ENCODE measurements at places on chromosomes 7 and 10.
A peak's percentile ranks its signal among the peaks of the same experiment; 100 is the strongest.

GRCh38 chr7:47956220-47956619 is 8.0 kb upstream of the PKD1L1 start:
- no peak for DNase-seq

DNA sequence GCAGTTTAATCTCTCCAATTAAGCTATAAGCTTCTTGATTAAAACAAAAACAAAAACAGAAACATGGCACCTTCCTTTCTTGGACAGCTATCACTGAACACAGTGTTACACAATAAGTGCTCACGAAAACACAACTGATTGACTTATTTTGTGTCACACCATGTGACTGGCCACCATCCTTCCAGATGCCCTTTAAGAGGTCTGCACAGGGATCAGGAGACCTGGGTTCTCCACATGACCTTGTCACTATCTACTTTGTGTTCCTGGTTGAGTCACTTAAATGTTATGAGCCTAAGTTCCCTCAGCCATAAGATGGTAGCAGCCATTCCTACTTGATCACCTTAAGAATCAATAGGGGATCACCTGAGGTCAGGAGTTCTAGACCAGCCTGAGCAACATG is 120.1 kb downstream of the HIPK2 start:
- DNase-seq = no peak

- DNase-seq = no peak
These were observed 162.5 kb downstream of the LRMDA start for GRCh38 chr10:75593692-75594556.

DNA sequence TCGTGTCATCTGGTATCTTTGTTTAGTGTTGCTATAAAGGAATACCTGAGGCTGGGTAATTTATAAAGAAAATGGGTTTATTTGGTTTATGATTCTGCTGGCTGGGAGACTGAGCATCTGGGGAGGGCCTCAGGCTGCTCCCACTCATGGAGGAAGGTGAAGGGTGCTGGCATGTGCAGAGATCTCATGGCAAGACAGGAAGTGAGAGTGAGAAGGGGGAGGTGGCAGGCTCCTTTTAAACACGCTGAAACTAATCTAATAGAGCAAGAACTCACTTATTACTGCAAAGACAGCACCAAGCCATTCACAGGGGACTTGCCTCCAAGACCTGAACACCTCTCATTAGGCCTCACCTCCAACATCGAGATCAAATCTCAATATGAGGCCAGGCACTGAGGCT is 11.3 kb downstream of the OIT3 start:
- no peak for DNase-seq

DNA sequence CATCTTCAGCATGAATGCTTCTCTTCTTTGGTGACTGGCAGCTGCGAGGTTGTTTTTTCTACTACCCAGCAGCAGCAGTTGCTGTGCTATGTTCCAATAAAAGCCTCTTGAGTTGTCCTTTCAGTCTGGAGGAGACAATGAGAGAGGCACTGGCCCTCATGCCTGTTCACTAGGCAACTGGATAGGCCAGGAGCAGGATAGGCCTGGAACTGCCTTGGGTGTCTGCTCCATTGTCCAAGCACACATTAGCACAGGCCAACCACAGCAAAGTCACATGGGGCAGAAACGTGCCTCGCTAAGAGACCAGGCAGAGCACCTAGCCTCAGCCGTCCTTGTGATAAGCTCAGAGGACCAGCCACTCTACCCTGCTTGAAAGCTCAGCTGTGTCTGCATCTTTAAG is 76.9 kb upstream of the PDCD4 start:
- DNase-seq = no peak

DNA sequence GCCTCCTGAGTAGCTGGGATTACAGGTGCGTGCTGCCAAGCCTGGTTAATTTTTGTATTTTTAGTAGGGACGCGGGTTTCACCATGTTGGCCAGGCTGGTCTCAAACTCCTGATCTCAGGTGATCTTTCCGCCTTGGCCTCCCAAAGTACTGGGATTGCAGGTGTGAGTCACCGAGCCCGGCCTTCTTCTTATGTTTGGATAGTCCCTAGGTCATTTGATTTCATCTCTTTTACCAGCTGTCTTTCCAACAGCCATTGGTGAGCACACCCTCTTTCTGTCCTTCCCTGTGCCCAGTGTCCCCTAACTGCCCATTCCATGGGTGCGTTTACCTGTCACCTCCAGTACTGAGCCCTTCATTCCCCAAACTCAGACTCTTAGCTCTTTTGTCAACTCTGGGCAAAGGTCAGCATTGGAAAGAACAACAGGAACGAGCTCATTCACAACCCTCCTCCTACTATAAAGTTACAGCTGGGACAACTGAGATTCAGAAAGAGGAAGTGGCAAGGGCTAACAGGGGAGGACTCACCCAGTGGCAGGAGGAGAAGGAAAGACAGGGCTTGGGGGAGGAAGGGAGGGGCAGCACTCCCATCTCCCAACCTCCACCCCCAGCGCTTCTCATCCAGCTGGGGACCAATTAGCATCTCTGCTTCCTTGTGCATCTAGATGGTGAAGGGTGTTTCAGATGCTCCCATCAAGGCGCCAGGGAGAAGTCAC is 5.6 kb downstream of the SSC4D start:
- DNase-seq = no peak

DNA sequence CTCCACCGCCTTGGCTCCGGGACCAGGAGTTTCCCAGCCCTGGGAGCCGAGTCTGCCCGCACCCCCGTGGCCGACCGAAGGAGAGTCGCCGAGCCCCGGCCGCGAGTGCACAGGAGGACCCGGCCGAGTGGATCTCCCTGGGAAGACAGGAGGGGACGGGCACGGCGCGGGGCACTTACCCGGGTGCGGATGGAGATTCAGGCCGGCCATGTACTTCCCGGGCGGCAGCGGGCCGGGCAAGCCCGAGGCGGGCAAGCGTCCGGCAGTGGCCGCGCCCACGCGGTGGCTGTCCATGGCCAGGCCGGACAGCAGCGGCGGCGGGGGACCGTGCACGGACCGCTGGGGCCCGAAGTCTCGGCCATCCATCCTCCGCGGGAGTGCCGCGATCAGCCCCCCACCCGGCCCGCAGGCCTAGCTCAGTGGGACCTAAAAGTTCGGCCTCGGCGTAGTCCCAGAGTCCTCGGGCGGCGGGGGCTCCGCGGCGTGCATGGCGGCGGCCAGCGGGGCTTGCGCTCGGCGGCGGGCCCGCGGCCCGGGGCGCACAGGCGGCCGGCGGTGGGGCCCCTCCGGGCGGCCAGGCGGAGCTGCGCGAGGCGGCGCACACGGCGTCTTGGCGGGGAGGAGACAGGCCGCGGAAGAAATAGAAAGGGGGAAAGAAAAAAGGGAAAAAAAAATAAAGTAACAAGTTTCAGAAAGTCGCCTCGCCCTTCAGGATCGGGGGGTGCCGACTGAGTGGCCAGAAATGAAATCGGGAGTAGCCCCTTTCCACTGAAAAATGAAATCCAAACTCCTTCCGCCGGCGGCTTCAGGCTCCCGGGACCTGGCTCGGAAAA is 2.5 kb downstream of the TNRC18 start:
- no peak for DNase-seq

DNA sequence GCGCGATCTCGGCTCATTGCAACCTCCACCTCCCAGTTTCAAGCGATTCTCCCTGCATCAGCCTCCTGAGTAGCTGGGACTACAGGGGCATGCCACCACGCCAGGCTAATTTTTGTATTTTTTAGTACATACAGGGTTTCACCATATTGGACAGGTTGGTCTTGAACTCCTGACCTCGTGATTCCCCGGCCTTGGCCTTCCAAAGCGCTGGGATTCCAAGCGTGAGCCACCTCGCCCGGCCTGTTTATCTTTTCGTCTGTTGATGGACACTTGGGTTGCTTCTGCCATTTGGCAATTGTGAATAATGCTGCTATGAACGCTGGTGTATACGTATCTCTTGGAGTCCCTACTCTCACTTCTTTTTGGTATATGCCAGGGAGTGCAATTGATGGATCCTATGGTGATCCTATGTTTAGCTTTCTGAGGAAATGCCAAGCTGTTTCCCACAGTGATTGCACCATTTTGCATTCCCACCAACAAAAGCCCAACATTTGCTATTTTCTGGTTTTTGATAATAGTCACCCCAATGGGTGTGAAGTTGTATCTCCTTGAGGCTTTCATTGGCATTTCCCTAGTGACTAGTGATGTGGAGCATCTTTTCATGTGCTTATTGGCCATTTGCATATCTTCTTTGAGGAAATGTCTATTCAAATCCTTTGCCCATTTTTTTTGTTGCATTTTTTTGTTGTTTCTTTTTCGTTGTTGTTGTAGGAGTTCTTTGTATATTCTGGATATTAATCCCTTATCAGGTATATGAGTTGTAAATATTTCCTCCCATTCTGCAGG is 3.5 kb downstream of the ANTXRL start:
- no peak for DNase-seq

DNA sequence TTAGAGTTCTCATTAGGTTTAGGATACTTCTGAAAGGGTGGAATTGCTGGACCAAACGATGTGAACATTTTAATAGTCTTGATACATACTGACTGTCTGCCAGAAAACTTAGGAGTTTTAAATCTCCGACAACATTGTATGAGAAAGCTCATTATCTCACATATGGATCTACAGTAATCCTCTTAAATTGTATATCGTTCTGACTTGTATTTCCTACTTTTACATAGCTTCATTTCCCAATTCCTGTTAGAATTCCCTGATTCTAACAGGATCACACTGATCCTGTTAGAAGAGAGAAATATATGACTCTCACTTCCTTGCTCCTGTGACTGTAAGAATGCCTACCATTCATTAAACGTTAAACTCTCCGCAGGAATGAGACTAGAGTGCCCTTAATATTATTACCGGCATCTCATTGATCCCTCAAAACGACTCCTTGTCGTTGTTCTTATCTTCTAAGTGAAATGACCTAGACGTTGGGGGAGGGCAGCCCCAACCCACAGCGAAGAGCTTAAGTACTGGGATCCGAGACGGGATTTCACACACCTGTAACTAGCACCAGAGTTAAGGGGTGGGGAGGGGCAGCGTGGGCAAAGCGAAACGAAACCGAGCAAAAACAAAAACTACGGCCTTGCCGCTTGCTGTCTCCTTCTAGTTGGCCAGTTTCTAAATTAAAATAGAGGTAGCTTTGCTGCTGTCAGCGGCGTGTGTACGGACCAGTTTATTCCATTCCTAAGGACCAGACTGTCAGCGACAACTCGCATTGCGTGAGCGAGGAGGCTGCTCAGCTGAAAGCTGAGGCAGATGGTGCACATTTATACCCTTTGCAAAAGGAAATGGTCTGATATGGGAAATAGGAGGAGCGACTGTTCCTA is 678 bp upstream of the TMEM106B start:
- DNase-seq = peak; percentile 16

DNA sequence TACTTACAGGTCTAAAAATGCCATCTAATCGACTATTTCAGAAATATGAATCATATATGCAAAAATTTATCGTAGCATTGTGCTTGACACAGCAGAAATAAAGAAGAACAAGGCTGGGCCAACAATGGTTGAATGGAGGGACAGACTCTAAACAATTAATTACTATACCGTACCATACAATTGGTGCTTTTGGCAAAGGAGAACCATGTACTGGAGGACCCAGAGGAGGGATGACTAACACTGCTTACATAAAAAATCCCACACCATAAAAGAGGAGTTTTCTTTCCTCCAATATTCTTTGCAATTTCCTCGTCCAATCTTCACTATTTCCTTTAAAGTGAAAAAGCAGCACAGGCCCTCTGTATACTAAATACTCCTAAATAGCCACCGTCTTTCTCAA is 94.1 kb downstream of the SGMS1 start:
- no peak for DNase-seq

DNA sequence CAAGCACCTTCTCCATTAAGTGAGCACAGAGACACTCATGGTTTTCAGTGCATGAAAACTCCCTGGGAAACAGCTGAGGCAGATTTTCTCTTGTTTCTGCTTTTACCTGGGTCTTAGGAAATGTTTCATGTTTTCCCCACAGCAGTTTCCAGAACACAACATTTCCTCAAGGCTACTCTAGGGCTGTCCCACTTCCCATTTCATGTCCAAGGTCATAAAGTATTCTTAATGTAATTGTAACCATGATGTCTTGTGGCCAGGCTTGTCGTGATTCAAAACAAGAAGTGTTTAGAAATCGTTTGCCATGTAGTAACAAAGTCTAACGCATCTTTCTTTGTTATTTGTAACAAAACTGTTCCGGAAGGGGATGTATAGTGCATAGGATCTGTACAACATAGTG is 83.8 kb upstream of the NRP1 start:
- no peak for DNase-seq

GRCh38 chr10:69217119-69217754 is 2.9 kb upstream of the HKDC1 start:
- no peak for DNase-seq

- no peak for DNase-seq
These were observed 66.4 kb upstream of the ARHGAP21 start for GRCh38 chr10:24790073-24790472.

DNA sequence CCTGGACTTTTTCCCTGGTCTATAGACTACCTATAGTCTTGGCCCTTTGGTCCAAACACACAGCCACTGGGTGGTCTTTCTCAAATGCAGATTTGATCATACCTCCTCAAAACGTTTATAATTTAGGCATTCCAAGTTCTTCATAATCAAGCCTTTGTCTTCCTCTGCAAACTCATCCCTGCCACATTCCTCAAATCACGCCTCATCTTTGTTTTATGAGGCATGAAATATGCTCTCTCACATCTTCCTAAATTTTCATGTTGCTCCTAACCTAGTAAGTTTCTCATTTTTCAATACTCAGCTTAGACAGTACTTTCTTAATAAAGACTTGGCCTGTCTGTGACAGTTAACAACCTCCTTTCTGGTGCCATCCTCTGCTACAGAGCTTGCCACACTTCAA is 10.9 kb upstream of the HERC4 start:
- DNase-seq = no peak

DNA sequence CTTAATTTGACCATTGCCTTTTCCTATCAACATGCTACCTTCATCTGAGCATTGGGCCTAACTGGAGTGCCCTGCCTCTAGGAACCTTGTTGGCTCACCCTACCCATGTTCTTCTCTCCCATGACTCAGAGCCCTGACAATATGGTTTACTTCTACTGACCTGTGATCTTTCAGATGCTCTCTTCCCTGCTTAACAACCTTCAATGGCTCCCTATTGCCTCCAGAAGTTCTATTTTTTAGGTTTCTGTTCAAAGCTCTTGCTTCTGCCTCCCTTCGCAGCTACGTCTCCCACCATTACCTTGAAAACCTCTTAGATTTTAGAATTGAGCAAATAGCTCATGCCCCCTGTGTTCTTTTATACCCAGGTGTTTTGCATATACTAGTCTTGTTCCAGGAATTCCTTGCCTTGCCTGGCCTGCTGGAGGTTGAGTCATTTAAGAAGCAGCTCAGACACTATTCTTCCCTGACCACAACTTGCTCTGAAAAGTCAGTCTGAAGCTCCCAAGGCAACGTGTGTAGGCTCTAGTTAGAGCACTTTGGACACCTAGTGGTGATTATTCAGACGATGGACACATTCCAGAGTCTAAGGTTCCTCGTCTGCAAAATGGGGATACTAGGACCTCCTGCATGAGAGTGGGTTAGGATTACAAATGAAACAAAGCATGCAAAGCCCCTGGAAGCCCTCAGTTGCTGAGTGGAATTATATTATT is 64.4 kb upstream of the EMX2 start:
- DNase-seq = no peak

Measured in NK-92 treated with Interleukin-12 subunit alpha and Interleukin-12 subunit beta, amount 100 ng/mL, for 24 hours (cell line).